ENCODE measurements at places on chromosomes 6 and 20.

DNA sequence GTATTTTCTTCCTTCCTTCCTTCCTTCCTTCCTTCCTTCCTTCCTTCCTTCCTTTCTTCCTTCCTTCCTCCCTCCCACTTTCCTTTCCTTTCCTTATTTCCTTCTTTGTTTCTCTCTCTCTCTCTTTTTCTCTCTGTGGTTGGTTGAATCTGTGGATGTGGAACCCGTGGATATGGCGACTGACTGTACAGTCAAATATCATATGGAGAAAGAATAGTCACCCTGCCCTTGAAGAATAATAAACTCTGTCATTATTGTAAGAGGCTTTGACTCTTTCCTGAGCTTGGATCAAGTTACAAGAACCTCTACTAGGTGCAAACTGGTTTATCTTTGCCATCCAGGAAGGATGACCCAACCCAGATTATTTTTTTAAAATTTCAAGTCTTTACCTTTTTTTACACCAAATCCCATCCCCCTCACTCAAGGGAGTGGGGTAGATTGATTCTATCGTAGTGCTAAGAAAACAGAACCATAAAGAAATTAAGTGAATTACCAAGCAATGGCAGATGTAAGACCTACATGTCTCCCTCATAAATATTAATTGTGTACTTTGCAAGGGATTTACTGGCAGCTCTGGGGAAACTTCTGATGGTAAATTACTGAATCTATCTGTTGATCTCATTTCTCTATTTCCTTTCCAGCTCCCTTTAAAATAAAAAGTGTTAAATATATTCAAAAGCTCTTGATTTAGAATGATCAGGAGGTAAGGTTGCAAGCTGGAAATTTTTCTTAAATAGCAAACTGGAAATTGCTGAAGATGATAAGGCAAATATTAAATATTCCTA lies 667.5 kb downstream of the UTRN start:
- DNase-seq = no peak

- DNase-seq = no peak
These were observed 80.3 kb upstream of the HMGCLL1 start for GRCh38 chr6:55659304-55659703.

GRCh38 chr6:53910834-53911233 lies 116.0 kb downstream of the LRRC1 start:
- no peak for DNase-seq

DNA sequence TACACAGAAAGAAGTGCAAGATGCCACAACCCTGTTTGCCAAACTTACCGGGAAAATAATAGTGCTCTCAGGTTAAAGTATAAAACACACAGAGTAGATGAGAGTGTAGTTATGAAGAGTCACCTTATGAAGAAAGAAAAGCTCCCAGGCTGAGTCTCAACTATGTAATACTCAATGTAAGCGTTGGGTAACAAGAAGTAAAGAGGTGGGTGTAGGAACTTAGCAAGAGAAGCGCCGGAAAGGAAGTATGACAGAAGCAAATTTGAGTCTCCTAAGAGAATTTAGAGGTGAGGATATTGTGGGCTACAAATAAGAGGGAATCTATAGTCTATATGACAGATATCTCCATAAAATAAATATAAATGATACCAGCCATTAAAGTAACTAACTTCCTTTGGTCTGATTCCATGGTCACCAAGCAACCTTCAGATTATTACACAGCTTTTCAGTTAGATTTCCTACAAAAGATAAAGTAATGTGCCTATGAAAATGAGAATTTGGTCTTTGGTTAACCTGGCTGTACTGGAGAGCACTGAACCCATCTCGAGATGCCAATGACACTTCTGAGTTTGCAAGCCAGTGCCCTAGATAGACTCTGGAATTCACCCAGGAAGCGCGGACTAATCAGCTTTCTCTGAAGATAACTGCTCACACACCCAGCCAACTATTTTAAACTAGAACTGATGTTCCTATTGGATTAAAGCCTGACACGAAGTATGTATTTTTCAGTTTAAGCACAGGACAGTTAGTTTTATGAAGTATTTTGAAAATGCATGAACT lies 1.8 kb downstream of the TUBE1 start:
- DNase-seq = no peak

- no peak for DNase-seq
These were observed 116.9 kb upstream of the FLRT3 start for GRCh38 chr20:14454296-14454695.

GRCh38 chr20:16363506-16364319 lies 209.5 kb downstream of the KIF16B start:
- no peak for DNase-seq

GRCh38 chr6:143964674-143965081 lies 43.4 kb downstream of the PLAGL1 start:
- DNase-seq = no peak

DNA sequence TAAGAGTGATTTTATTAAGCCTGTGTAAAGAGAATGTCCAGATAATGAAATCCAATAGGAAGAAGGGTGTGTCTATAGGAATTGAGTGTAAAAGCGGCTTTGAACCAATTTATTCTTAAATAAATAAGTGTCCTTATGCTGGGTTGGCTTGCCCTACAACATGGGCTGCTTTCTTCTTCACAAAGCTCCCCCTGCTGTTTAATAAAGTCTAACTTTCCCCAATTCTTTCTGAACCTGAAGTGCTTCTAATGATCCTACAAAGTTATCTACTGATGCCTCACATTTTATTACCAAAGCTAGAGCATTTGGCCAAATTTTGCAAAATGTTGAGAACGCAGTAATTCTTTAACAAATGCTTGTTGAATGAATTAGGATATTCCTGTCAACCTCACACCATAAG lies 36.3 kb upstream of the SIRT5 start:
- DNase-seq = peak; percentile 30

GRCh38 chr20:58077282-58077681 lies 151.2 kb downstream of the ANKRD60 start:
- no peak for DNase-seq

DNA sequence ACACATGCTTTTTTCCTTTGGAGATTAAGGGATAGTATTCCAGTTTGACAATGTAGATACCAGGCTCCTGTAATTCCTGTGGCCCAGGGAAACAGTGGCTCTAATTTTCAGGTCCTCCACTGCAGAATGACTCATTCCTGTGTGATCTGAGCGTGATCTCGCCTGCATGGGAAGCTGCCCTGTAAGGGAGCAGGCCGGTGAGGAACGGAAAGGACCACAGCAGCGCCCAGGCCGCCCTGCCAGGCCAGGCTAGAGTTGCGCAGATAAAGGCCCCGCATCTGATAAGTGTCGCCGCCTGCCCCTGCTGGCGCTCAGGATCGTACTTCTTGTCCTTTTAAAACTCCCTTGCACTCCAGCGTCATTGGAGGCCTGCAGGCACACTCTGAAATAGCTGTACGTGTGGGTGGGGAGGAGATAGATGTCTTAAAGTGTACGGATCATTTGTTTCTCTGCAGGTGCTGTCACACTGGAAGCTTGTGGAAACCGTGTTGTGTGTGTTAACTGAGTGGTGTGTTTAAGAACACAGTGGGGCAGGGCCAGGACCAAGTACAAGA lies 60.7 kb downstream of the SYNJ2 start:
- DNase-seq = no peak

DNA sequence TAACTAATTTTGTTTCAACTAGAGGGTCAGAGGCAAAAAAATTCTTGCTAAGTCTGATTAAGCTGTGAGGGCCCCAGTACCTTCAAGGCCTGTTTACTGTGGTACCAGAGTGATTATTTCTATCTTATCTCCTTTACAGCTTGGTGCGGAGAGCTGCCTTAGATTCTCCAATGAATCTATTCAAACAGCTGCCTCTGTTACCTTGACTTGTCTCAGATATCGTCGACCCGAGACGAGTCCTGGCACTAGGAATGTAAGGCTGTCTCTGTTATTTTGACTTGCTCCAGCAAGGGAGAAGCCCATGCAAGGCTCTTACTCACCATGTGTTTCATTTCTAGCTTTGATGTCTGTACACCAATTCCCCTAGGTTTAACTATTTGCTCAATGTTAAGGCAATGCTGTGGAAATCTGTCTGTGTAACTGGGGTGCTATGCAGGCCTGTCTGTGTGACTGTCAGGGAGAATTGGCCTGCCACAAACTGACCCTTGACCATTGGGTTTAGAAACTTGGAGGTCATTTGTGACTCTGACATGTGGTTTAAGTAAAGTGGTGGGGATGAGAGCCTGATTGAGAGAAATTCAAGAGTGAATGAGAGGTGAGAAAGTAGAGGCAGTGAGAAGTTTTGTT lies 10.4 kb upstream of the FKBPL start:
- no peak for DNase-seq

GRCh38 chr6:111662794-111663593 lies 57.3 kb upstream of the TRAF3IP2 start:
- DNase-seq = no peak

DNA sequence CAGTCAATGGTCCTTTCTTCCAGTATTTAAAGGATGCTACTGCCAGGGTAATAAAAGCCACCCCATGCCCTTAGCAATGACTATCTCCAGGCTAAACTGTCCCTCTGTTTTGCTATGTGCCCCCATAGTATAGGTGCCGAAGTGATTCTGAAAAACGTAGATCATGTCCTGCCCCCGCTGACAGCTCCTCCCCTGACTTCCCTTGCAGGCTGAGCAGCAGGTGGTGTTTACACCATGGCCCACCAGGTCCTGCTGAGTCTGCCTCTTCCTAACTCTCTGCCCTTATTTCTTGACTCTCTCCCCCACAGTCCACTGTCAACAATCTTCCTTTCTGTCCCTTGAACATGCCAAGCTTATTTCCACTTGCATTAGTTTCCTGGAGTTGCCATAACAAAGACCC lies 352.5 kb upstream of the TSHZ2 start:
- no peak for DNase-seq

GRCh38 chr6:157213907-157214565 lies 109.3 kb downstream of the TMEM242 start:
- DNase-seq = no peak

DNA sequence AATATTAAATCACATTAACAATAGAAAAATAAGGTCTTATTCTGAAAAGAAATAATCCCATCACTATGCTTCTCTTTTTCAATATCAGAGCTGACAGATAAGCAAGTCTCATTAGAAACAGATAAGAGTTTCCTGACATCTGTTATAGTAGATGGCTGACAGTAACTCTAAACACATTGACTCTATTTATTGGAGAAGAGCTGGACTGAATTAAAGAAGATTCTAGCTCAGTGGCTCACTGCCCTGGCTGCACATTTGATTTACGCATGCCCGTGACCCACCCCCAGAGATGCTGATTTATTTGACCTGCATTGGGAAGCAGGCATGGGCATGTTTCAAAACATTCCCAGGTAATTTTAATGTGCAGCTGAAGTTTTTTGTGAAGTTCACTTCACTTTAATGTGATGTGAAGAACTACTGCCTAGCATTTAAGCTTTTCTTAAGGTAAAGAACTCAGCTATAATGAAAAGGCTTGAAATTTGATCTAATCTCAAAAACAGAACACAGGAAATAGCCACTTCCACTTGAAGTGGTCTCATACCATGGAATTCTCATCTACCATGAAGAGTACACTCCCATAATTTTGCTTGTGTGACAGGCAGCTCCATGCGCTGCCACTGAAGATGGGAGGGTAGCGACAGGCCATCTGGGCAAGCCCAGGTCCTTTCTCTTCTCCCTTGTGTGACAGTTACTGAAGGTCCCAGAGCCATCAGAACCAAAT lies 162.3 kb downstream of the TPBG start:
- no peak for DNase-seq

DNA sequence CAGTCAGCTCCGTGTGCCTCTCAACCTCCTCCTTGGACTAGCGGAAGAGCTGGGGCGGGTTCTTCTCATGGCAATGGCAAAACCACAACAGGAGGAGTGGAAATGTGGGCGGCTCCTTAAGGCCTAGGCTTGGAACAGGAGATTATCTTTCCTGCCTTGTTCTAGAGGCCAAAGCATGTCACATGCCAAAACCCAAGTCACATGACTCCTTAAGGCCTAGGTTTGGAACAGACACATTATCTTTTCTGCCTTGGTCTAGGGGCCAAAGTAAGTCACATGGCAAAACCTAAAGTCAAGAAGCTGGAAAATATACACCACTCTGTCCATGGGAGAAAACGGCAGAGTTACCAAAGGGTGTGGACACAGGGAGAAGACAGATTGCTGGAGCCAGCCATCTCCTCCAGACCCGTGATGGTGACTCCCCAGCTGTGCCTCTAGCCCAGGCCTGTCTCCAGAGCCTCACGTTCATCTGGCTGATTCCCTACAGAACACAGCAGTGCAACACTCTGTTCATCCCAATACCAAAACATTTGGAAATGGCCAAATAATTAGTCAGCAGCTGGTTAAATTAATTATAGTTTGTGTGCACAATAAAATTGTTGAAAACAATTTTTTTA lies 34.2 kb downstream of the ANKRD60 start:
- no peak for DNase-seq

DNA sequence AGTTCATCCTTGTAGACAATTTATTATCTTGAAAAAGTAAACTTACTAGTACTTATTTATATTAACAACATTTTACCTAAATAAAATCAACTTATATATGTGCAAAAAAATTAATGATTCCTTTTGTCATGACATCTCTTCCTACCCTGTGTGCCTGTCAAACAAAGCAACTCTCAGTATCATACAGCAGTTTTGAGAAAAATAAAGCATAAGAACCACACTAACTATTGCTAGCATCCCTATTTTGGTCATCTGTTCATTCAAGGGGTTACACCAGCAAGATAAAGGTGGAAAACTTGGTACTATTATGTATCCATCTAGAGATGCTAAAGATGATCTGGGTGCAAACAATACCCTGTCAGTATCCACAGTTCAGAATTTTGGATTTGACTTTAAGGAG lies 7.4 kb upstream of the HLA-DRB1 start:
- DNase-seq = no peak

DNA sequence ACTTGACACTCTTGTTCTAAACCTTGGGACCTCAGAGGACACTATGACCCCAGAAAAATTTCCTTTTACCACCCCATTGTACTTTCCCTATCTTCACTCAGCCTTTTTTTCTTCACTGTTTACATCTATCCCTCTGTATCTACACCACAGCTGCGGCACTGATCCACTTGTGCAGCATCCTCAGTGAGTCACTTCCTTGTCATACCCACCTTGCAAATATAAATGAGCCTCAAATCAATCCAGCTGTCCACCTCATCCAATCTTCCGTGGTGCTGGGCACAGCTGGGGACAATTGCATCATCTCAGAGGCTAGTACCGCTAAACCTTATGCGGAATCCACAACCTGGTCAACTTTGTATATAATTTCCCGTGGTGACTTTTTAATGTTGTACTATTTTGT lies 710.5 kb downstream of the QKI start:
- DNase-seq = no peak

GRCh38 chr20:57375652-57376230 lies 15.5 kb upstream of the RBM38 start:
- no peak for DNase-seq

All from NCI-H446 treated with DMSO at 0.1 percent for 48 hours (cell line).